ENCODE measurements at places on chromosomes 6 and 20.

DNA sequence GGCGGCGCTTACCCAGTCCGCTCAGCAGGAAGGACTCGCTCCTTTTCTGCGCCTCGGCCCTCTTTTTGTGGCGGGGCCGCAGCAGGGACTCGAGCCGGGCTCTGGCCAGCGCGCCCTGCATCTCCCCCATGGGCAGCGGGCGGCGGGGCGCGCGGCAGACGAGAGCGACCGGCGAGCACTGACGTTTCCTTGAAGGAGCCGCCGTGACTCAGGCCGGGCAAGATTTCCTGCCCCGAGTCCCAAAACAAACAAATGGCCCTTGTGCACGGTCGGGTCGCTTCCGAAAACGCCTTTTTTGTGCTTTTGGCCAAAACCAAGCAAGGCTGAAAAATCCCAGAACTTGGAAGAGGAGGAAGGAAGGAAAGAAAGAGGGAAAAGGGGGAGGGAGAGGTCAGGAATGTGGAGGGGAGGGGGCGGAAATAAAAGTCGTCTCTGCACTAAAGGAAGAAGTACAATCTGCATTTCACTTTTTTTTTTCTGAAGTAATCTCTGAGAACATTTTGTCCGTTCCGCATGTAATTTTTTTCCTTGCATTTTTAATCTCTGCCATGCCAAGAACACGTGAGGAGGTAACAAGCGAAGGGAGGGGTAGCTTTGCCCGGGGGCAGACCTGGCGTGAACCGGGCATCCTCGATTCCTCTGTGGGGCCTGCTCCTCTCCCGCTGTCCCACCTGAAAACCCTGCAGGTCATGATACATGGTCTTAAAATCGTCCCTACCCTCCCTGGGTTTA, 123.3 kb upstream of the SLC2A12 start:
- DNase-seq: peak; percentile 63

GRCh38 chr6:64155063-64155462, 519.5 kb downstream of the PHF3 start:
- DNase-seq: no peak

- DNase-seq: peak; percentile 44
Measured at GRCh38 chr6:155366325-155366724, 52.0 kb upstream of the TFB1M start.

- no peak for DNase-seq
Measured at GRCh38 chr6:149044528-149044927, 273.0 kb upstream of the TAB2 start.

- DNase-seq: no peak
Measured at GRCh38 chr6:169824021-169824420, 72.6 kb downstream of the ERMARD start.

DNA sequence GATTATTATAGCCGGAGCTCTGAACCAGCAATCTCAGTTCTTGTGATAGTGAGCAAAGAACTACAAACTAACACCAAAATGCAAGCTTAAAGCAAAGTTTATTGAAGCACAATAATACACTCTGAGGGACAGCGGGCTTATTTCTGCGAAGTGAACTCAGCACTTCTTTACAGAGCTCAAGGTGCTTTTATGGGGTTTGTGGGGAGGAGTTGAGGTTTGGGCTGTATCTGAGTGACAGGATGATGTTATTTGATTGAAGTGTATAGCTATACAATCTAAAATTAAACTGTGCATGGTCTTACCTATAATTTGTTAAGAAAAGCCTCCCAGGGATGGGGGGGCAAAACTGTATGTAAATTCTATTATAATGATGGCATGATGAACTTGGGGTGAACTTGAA, 1.0 kb upstream of the HFE start:
- DNase-seq: no peak

GRCh38 chr20:18031050-18031449, 26.7 kb downstream of the OVOL2 start:
- no peak for DNase-seq

DNA sequence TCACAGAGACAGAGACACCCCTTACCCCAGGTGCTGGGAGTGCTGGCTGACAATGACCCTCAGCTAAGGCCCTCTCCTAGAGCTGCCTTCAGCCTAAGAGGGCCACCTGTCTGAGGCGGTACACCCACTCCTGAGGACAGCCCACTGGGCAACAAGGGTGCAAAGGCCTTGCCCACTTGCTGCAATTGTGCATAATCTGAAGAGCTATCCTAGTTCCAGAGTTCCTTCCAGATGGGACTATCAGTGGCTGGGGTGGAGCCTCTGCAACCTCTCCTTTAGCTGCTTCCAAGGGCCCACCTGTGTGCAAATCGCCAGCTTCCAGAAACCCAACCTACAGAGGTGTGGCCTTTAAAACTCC, 87.5 kb downstream of the PREX1 start:
- no peak for DNase-seq

- no peak for DNase-seq
Measured at GRCh38 chr6:165834613-165835259, 171.7 kb upstream of the PDE10A start.

GRCh38 chr6:156828280-156828703, 51.1 kb downstream of the ARID1B start:
- DNase-seq: no peak

DNA sequence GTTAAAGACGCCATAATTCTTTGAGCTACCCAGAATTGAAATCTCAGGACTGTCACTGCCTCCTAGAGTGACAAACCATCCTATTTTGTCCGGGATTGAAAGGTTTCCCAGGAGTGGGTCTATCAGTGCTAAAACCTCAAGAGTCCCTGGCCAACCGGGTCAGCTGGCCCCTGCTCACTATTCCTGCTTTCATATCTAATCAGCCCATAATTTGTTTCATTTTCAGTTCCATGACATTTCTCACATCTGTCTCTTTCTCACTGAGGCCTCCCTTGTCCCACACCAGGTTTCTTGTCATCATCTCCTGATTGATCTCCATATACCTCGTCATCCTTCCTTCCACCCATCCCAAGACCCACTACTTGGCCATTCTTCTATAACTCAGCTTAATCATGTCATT, 98.2 kb downstream of the SLC35B3 start:
- DNase-seq: no peak

GRCh38 chr20:11094196-11094595, 420.4 kb upstream of the JAG1 start:
- DNase-seq: no peak

- DNase-seq: no peak
Measured at GRCh38 chr6:12258191-12258590, 32.0 kb upstream of the EDN1 start.

GRCh38 chr6:44456070-44456965, 68.8 kb downstream of the CDC5L start:
- DNase-seq: peak; percentile 64

DNA sequence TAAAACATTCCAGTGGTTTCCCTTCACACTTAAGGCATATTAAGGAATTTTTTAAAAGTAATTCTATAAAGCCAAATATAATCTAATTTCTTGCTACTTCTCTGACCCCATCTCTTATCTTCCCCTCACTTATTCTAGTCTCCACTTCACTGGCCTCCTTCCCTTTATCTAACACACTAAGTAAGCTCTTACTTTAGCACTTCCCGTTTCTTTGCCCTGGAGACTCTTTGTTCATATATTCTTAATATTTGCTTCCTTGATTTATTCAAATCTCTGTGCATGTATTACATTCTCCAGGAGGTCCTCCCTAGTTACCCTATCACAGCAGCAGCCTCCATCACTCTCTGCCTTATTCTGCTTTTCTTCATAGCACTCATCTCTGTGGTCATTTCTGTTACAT, 20.3 kb downstream of the GTPBP2 start:
- DNase-seq: no peak

GRCh38 chr6:31351401-31352309, 5.3 kb downstream of the HLA-B start:
- no peak for DNase-seq

GRCh38 chr20:50381771-50382593, 128.2 kb upstream of the PTPN1 start:
- no peak for DNase-seq
